GM12865 (cell line): ENCODE measurements at places on chromosomes 5 and 9.

GRCh38 chr9:71302776-71303175 is 181.4 kb upstream of the TRPM3 start:
- peak; percentile 54 for DNase-seq

- no peak for DNase-seq
These were observed 48.4 kb upstream of the PWWP2A start for GRCh38 chr5:160167624-160168165.

- no peak for DNase-seq
These were observed 124.4 kb upstream of the HMHB1 start for GRCh38 chr5:143687604-143688003.

DNA sequence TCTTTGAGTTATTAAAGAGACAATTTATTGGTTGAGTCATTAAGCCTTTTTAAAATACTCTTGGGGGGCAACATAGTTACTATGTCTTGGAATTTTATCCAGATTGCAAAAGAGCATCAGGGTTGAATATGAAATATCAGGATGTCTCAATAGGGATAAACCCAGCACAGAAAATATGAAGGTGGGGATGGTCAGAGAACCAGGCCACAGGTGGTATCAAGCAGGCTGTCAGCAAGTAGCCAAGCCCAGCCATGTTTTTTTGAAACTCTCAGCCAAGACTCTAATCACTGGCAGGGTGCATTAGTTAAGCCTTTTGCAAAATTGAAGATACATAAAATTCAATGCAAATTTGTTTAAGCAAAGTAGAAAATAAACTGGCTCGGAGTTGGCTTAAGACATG is 468.9 kb downstream of the DTWD2 start:
- no peak for DNase-seq

DNA sequence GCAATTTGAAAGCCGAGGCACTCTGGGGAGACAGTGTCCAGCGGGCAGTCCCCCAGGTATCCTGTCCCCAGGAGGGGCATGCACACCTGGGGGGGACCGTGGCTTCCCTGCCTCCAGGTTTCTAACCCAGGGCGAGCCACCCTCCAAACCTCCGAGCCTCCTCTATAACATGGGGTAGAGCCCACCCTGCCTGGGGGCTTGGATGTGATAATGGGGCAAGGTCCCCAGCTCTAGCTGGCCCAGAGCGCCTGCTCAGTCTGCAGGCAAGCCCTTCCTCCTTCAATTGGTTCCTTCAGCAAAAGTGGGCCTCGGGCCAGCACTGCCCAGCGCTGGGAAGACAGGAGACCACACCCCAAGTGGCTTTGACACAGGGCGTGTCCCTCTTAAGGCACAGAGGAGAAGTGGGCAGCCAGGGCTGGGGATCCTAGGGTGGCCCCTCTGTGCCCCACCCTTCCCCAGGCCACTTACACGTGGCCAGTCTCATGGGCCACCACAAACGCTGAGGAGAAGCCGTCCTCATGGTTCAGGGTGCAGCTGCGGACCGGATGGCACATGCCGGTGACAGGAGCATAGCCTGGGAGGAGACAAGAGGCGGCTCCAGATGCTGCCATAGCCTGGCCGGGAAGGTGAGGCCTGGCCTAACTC is 94.3 kb downstream of the ZNF354C start:
- DNase-seq = no peak
